ENCODE measurements at places on chromosomes 13 and 19.

GRCh38 chr13:95579303-95579702, 26.8 kb downstream of the CLDN10 start:
- DNase-seq, result no peak

GRCh38 chr19:1170938-1171754, 2.9 kb downstream of the SBNO2 start:
- no peak for DNase-seq

GRCh38 chr13:86684402-86684801, 885.2 kb upstream of the SLITRK6 start:
- no peak for DNase-seq

GRCh38 chr19:48181505-48181904, 11.0 kb downstream of the ZSWIM9 start:
- no peak for DNase-seq

DNA sequence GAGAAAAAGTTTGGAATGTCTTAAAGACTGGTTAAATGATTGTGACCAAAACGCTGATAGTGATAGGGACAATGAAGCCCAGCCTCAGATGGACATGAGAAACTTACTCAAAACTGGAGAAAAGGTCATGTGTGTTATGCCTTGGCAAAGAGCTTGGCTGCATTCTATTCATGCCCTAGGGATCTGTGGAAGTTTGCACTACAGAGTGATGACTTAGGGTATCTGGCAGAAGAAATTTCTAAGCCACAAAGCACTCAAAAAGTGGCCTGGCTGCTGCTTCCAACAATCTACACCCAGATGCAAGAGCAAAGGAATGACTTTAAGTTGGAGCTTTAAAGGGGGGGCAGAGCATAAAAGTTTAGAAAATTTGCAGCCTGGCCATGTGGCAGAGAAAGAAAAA, 521.3 kb downstream of the UQCRFS1 start:
- DNase-seq, result no peak

- DNase-seq, result no peak
Measured at GRCh38 chr19:42498169-42498757, 30.0 kb downstream of the CEACAM1 start.

DNA sequence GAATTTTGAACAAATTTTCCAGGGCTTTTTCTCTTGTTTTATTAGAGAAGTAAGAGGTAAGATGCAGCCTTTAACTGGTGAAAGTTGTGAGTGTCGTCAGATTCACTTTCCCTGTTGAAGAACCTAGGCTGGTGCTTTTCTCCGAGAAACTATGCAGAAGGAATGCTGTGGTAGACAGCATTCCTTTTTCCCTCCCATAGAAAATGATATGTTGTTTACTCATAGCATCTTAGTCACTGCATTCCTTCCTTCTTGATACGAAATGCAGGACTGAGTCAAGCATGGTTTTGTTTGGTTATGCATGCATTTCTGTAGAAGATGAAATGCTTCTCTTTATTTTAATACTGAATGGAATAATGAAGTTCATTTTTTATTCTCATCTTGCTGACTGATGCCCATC, 3.4 kb downstream of the ITGBL1 start:
- DNase-seq, result no peak

GRCh38 chr13:65606622-65607021, 1623.5 kb downstream of the PCDH9 start:
- no peak for DNase-seq

- DNase-seq, result no peak
Measured at GRCh38 chr19:27776020-27776419, 1436.9 kb downstream of the UQCRFS1 start.

- DNase-seq, result no peak
Measured at GRCh38 chr13:110925023-110925612, 10.2 kb upstream of the ANKRD10 start.

- DNase-seq, result peak; percentile 78
Measured at GRCh38 chr13:25169951-25170553, 2.0 kb downstream of the AMER2 start.

GRCh38 chr13:105820415-105820814, 715.0 kb downstream of the EFNB2 start:
- no peak for DNase-seq

DNA sequence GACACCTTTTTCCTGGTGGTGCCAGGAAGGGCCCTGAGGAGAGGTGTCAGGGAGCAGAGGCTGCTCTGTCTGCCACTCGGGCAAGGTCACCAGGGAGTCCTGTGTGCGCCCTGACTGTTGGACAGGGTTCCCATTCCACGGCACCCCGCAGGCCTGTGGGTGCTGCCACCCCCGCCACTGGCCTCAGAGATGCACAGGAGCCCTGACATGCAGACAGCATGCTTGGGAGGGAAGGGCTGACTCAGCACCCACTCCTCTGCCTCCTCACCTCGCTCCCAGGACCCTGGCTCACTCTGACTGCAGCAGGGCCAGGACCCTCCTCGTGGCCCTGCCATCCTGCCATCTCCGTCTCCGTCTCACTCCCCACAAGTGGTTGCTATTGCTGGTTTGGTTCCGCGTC, 25.3 kb downstream of the MAU2 start:
- DNase-seq, result no peak

GRCh38 chr19:58097781-58098681, at the start of gene ZSCAN18:
Gene ZSCAN18, minus strand, starts transcription at chr19:58098231. Its CDS starts 7,964 bp downstream, at chr19:58090267.
- DNase-seq, result peak; percentile 99

DNA sequence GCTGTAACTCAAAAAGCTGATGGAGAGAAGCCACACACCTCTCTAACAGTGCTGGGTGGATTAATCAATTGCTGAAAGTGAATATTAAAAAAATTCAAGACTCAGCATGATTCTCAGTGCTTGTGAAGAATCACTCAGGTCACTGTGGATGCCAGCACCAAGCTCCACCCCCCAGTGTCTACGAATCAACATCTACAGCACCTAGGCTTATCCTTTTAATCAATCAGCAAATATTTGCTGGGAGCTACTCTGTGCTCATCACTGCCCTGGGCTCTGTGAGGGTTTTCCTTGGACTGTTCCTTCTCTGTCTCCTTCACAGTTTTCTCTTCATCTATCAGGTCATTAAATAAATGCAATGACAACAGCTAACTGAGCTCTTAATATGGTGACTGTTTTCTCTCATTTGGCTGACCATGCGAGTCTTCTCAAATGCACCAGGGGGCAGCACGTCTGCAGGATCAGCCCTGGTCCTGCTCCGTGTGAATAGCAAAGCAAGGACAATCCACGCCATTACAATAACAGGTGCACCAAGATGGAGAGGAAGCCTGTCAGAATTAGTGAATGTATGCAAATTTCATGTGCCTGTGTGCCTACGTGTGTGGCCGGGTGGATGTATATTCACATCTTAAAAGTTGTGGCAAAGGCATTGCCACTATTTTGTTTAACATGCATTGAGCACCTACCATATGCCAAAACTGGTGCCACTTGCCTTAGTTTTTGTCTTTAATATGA, 14.6 kb upstream of the C13orf42 start:
- peak; percentile 89 for DNase-seq

DNA sequence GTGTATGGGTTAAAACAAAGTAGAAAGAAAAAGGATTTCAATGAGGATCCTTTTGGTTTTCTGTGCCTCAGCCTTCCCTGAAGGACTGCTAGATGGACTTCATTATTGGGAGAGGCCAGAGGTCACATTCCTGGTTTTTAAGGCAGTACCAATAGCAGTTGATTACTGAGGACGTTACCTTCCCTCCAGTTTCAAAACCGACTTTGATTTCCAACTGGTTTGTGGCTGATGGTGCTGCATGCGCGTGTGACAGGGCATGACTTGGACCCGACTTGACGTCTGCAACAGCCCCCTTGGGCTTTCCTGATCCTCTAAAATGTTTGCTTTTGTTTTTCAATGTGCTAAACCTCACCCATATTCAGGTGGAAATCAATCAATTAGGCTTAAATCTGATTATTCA, 314.3 kb upstream of the ARGLU1 start:
- no peak for DNase-seq

- no peak for DNase-seq
Measured at GRCh38 chr13:104597546-104598180, 1531.4 kb upstream of the SLC10A2 start.

- no peak for DNase-seq
Measured at GRCh38 chr13:59946944-59947343, 216.8 kb downstream of the DIAPH3 start.

GRCh38 chr19:2129486-2129885, 21.9 kb downstream of the AP3D1 start:
- no peak for DNase-seq

GRCh38 chr13:110820322-110820721, 94.5 kb downstream of the ANKRD10 start:
- no peak for DNase-seq

DNA sequence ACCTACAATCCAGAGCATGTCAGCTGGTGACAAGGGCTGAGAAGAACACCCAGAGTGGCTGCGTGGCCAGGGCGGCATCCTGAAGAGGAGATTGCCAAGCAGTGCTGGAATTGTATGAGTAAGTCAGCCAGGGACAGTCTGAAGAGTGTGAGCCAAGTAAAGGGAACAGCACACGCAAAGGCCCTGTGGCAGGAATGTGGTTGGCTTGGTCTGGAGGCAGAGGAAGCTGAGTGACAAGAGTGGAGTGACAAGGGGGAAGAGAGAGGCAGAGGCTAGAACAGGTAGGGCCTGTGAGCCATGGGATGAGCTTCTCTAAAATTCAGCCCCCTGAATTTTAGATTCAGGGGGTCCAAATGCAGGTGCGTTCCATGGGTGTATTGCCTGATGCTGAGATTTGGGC, 53.7 kb upstream of the UQCRFS1 start:
- no peak for DNase-seq

DNA sequence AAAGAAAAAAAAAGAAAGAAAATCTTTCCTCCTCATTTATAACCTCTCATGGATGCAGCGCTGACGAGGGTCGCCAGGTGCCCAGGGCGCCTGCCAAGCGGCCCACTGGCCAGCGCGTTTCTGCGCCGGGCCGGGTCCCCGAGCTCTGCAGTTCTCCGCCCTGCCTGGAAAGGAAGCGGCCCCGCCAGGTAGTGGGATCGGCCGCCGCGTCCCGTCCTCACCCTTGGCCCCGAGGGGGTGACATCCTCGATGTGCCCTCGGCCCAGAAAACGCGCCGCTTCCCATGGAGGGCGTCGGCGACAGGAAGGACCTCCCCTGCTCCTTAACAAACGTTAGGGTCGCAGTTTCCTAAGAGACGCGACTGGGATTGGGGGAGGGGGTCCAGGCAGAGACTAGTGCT, 56.9 kb downstream of the ZNF726 start:
- DNase-seq, result no peak

DNA sequence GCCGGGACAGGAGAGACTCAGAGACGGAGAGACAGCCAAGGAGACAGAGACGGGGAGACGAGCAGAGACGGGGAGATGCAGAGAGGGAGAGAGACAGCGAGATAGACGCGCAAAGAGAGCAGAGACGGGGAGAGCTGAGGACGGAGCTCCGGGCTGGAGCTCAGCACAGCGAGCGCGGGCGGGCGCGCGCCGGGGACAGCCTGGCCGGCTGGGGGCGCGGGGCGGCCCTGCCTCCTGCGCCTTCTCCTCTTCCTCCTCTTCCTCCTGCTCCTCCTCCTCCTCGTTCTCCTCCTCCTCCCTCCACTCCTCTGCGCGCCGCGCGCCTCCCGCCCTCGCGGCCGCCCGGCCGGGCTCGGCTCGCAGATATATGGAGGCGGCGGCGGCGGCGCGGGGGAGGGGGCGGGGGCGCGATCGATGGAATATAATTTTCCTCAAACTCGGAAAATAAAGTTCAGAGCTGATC, at the start of gene ERFL:
ERFL (minus strand) TSS at position 229 of the 463 bp plus-strand sequence. CDS start 15,530 bp downstream, outside the sequence.
- no peak for DNase-seq

- no peak for DNase-seq
Measured at GRCh38 chr19:12723641-12724426, at the start of gene TNPO2. Gene TNPO2, minus strand, starts transcription at chr19:12723932. Its CDS starts 2,955 bp downstream, at chr19:12720977.

DNA sequence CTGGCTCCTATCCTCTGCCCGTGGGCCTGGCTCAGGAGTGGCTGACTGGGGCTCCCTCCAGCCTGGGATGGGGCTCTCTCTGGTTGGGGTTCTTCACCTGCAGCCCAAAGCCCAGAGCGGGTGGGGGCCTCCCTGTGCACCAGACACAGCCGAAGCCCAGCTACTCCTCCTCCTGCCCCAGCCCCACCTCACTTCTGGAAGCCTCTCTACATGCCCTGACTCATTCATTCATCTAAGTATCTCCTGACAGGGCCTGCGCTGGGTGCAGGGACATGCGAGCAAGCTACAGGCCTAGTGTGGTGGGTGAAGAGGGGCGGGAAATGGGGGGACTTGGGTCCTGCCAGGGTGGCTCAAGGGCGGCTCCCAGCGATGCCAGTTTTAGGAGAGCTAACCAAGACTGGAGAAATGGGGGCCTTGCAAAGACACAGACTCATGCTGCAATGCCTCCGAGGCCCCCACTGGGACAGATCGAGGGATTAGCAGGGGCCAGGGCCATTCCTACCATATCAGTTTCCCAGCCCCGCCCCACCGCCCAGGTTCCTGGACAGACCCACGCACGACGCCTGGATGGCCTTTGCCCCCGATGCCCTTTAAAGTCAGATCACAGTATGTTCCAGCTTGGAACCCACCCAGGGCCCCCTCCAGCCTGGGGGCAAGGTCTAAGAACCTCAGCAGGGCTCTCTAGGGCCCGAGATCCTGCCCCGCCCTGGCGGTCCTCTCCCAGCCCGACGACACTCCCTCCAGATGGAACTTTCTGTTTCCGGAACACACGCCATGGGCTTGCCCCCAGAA, 12.6 kb downstream of the LSM4 start:
- no peak for DNase-seq

GRCh38 chr13:52103386-52103785, 25.5 kb downstream of the NEK5 start:
- DNase-seq, result no peak

GRCh38 chr19:38801359-38802095, 11.2 kb downstream of the LGALS4 start:
- no peak for DNase-seq

DNA sequence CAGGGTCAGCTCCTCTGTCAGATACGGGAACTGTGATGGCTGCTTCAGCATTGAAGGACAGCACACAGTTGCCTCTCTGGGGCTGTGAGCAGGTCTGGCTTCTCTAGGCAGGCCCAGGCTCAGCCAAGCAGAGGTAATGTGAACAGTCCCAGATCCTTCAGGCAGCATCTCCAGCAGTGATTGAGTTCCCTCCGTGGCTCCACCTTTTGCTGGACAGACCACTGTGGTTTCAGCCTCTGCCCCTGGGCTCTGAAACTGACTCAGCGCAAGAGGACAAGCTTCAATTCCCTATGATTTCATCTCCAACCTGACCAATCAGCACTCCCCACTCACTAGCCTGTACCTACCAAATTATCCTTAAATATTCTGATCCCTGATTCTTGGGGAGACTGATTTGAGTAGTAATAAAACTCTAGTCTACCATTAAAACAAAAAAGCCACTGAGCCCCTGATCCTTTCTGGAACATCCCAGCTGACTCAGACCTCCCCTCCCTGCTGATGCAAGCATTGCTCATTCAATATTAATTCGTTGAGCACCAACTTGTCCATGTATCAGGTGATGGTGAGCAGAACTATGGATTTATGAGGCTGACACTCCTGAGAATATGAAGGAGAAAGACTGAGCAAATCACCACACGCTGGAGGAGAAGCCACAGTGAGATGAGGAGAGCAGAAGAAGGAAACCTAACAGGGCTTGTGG, 16.7 kb downstream of the GSX1 start:
- DNase-seq, result no peak

DNA sequence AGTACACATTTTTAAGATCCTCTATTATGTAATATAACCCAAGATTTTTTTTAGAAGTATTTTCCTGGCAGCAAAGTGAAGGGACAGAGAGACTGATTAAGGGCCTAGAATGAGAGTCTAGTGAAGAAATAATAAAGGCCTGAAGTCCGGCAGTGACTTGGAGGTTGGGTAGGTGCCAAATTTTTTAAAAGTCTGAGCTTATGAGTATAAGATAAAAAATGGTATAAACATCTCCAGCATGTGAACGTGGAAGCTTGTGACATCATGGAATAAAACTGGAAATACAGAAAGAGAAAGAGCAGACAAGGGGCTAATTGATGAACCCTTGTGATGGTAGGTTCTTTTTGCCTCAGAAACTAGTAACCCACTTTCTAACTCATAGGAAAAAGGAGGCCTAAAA, 174.6 kb downstream of the SUCLA2 start:
- no peak for DNase-seq
